ENCODE measurements at places on chromosomes 2 and 18.

- DNase-seq: no peak
Observed at GRCh38 chr18:65056575-65056974, 694.2 kb upstream of the CDH7 start.

DNA sequence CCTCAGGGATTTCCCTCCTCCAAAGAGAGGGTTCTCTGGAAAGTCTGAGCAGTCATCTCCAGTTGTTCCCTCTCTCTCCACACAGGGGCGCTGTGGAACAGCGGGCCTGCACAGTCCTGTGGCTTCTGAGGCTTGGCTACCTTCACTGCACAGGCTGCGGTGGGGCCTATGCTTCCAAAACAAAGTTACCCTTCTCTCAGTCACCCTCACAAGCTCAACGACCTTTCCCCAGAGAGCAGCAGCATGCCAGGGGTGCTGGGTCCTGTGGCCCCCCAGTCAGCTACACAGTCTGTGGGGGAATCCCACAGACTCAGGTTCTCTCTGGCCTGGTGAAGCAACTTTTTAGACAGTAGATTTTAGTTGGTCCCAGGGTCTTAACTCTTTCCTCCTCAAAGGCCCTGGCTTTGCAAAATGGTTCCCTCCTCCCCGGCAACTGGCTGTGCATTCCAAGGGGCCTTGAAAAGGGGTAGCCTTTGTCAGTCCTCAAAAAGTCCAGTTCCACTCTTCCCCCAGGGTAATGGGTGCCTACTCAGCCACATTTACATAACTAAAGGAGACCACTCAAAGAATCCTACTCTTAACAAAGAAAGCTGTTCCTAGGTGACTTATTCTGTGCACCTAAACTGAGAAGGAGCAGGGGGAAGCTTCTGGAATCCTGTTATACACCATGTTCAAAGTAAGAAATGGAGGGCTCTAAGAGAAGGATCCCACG, 14.9 kb downstream of the B3GNT7 start:
- DNase-seq: no peak

GRCh38 chr2:207768168-207768865, 1.4 kb downstream of the FZD5 start:
- DNase-seq: no peak

DNA sequence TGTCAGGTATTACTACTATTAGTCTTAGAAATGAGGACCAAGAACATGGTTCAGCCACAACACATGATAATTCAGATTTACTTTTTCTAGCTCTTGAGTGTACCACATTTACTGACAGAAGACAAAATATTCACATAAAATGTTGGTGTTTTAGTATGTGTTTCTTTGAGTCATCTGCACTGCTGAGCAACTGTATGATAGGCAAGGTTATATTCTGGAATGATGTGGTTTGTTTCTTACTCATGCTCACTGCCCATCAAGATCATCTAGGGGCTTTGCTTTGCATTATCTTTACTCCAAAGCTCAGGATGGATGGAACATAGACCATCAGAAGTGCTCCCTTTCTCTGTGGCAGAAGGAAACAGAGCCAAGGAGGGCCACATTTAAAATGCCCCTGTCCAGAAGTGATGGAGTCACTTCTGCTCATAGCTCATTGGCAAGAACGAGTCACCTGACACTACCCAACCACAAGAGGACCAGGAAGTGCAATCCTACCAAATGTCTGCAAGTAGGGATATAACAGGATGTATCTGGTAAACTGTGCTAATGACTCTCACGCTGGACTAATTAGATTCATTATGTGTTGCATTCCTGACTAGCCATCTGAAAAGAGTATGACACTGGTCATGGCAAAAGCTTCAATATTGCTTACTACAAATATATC, 81.5 kb downstream of the DIS3L2 start:
- DNase-seq: no peak

- no peak for DNase-seq
Observed at GRCh38 chr18:78743078-78743477, 236.5 kb upstream of the SALL3 start.

- no peak for DNase-seq
Observed at GRCh38 chr2:156434461-156435291, 1.5 kb upstream of the GPD2 start.

GRCh38 chr2:89850481-89850880, 1159.0 kb downstream of the RPIA start:
- DNase-seq: no peak

DNA sequence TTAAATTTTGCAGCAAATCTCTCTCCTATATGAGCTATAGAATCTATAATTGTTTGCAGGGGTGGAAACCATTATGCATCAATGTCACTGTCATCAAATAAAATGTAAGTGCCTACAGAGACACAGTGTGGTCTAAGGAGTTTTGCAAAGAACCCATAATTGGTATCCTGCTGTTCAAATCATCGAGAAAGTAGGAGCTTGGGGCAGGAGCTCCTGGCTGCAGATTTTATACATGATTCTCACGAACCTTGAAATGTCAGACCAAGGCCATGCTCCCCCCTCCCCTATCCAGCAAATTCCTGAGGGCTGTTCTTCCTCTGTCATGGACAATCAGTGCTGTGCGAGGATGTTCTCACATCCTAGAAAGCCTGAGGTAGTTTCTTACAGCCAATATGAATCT, 119.5 kb upstream of the CYRIA start:
- DNase-seq: no peak

DNA sequence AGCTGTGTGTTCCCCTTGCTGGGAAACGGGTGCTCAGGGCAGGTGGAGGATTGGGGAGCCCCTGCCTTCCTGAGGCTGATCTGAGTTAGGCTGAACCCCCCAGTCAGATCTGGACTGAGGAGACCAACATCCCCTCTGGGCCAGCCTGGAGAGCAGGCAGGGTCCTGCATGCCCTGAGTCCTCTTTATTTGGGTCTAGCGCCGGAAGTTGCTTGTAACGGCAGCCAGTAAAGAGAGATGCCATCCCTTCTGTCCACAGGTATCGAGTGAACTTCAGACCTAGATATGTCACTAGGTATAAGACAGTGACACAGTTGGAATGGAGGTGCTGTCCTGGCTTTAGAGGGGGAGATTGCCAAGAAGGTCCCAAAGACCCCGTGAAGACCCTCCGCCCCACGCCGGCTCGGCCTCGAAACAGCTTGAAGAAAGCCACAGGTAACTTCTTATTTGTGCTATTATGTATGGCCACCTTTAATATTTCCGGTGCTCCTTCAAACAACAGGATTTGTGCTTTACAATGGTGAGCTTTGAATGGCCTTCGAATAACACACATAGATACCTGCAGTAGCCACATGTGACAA, 38.0 kb downstream of the EMILIN2 start:
- DNase-seq: no peak

DNA sequence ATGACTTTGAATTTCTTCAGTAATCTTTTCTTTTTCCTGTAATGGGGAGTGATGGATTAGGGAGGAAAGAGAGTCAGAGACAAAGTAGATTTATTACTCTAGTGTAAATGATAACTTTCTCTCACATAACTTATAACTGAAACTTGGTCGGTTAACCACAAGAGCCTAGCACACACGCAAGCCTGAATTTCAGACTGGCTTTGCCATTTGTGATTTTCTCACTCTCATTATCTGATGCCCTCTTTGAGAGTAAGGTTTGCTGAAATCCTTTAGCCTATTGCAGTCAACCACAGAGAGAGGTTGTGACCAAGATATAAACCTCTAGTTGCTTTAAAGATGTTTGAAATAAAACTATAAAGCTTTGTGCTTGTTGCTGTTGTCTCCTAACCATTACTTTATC, 117.9 kb upstream of the NETO1 start:
- DNase-seq: no peak

DNA sequence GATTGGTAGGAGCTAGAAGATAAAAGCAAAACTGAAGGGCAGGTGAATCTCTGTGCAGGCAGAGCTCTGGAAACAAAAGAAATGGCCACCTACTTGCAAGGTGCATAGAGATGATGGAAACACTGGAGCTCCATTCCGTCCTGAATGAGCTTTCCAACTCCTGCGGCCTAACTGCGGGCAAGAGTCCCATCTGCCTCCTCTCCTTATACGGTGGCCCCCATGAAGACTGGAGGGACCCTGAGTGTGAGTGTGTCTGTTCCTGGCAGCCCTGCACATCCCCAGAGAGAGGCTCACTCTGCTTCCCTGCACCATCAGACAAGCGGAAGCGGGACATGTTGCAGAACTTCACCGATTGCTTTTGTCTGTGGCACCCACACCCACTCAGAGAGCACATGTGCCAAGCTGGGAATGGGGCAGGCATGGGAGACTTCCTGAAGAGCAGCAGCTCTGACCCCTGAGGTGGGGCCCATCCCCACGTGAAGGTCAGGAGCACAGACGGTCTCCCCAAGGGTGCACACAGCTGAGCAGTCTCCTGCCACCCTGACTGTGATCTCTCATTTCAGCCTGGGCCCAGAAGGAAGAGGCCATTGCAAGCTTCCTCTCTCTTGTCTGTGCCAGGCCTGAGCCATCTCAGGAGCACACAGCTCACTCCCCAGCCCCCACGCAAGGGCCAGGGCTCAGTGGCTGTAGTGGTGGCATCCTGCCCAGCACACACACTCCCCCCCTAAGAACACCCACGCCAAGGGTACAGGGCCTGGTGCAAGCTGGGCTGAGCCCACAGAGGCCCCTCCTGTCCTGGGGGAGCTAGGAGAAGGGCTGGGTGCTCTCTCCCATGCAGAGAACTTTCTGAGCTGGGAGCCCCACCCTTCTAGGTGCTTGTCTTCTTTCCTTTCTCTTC, 75.3 kb downstream of the STPG4 start:
- DNase-seq: no peak

- no peak for DNase-seq
Observed at GRCh38 chr2:12169721-12170120, 423.3 kb downstream of the LPIN1 start.

- DNase-seq: no peak
Observed at GRCh38 chr2:45380131-45380836, 230.8 kb downstream of the SRBD1 start.

DNA sequence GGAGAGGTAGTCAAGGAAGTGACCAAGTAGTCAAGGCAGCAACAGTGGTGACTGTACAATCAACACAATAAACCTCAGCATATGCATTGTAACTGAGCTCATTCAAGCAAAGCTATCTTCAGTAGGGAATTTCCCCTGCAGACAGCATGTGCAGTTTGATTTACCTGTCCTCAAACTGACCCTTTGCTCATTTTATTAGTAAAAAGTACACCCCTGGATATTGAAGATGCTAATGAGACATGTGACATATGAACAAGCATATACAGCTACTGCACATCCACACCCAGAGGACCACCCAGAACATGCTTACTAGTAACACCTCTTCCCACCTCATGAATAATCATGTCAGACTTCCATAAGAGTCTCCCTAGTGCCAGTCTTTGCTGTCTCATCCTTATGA, 15.4 kb downstream of the C2orf81 start:
- DNase-seq: no peak

GRCh38 chr2:102094917-102095316, 47.6 kb upstream of the IL1R1 start:
- DNase-seq: no peak

GRCh38 chr2:224938651-224939182, 103.6 kb downstream of the DOCK10 start:
- DNase-seq: no peak

GRCh38 chr2:15018814-15019213, 386.3 kb downstream of the LRATD1 start:
- DNase-seq: no peak

DNA sequence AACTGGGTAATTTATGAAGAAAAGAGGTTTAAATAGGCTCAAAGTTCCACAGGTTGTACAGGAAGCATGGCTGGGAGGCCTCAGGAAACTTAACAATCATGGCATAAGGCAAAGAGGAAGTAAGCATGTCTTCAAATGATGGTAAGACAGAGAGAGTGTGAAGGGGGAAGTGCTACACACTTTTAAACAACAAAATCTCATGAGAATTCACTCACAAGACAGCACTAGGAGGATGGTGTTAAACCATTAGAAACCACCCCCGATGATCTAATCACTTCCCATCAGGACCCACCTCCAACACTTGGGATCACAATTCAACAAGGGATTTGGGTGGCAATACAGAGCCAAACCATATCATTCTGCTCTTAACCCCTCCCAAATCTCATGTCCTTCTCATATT, 34.9 kb downstream of the CFAP210 start:
- DNase-seq: no peak

DNA sequence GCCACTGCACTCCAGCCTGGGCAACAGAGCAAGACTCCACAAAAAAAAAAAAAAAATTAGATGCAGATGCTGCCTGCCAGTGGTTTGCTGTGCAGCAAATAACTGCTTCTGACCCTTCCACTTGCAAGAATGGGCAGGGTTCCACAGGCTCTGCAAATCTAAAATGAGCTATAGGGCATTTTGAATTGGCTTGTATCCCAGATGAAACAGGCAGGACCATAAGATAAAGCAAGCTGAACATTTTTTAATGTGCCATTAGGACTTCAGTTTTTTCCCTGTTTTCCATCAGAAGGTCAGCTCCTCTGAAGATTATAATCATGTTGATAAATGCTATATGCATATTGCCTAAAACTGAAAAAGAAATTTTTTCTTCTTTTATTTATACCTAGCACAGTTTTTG, 15.7 kb upstream of the FZD7 start:
- no peak for DNase-seq

DNA sequence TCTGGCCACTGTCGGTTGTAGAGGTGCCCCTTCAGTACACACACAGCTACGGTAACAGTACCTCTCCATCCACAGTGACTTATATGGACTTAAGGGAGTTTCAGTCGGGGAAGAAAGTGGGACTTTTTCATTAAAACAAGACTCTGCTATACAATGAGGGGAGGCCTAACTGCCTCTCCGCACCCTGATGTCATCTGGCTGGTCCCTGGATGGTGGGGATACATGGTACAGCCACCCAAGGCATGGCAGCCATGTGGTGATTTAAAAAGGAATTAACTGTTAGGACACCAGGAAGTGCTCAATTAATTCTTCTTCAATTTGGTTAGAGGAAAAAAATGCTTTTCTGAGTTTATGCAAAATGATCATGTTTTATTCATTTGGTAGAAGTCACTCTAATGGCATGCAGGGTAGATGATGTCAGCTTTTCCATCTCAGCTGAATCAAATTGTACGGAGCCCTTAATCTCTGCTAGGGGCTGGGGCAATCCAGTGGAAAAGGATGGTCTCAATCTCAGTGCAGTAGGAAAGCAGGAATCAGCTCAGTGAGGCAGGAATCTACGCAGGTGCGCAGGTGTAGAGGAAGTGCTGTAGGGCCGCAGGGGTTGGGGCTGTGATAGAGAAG, 243.9 kb downstream of the PRKCE start:
- DNase-seq: no peak
